Naive thymus-derived CD4-positive, alpha-beta T cell (primary cell): ENCODE measurements at places on chromosomes 6 and 20. TPM values are rescaled to one million over a fixed set of nuclear protein-coding genes. Genes with fewer than 3 reads are reported as not detected.

- no peaks in the 10 kb centered on the region for H3K27me3 ChIP-seq
- H3K4me1 ChIP-seq = no peaks in the 10 kb centered on the region
- H3K36me3 ChIP-seq = no peaks in the 10 kb centered on the region
- H3K4me3 ChIP-seq = no peak overlapping the region
- no peak overlapping the region for H3K27ac ChIP-seq
These were observed 173.4 kb upstream of the PMEPA1 start for GRCh38 chr20:57883224-57883623.

GRCh38 chr20:43910564-43910963 is 4.1 kb upstream of the TOX2 start:
- no peak overlapping the region for H3K27ac ChIP-seq
- DNase-seq = no peak
- H3K4me1 ChIP-seq = peaks cover 8% of the 10 kb centered on the region
- H3K36me3 ChIP-seq = no peaks in the 10 kb centered on the region

GRCh38 chr6:8181160-8181881 is 79.0 kb upstream of the EEF1E1 start:
- no peaks in the 10 kb centered on the region for H3K36me3 ChIP-seq
- H3K4me3 ChIP-seq = no peak overlapping the region
- no peaks in the 10 kb centered on the region for H3K27me3 ChIP-seq
- H3K27ac ChIP-seq = no peak overlapping the region
- no peaks in the 10 kb centered on the region for H3K4me1 ChIP-seq

GRCh38 chr6:161235776-161236633 is 37.9 kb downstream of the AGPAT4 start:
- H3K4me3 ChIP-seq = no peak overlapping the region
- H3K36me3 ChIP-seq = no peaks in the 10 kb centered on the region
- H3K27ac ChIP-seq = no peak overlapping the region
- H3K4me1 ChIP-seq = no peaks in the 10 kb centered on the region
- DNase-seq = no peak

DNA sequence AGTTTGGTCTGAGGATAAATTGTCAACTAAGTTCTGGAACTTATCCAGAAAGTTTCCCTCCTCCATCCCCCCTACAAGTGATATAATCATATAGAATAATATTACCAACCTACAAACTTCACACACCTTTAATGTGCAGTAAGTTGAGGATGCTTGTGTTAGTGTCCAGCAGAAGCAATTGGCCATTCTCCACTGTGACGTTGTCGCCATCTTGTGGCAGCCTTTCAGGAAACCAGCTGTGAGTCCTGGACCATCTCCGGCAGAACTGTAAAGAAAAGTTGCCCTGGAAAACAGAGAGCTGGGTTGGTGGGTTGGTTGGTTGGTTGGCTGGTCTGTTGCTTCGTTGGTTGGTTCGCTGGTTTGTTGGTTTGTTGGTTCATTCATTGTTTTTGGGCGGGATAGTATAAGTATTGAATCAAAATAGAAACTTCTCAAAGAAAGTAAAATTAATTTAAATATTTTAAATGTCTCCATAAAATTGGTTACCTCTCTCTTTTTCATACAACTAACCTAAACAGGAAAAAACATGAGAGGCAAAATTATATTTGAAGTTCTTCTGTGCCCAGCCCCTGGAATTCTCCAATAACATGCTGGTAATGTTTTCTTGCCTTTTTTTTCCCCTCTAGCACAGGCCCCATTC is 127.5 kb downstream of the PKHD1 start:
- H3K27ac ChIP-seq = no peak overlapping the region
- no peaks in the 10 kb centered on the region for H3K27me3 ChIP-seq
- DNase-seq = no peak
- no peaks in the 10 kb centered on the region for H3K36me3 ChIP-seq

DNA sequence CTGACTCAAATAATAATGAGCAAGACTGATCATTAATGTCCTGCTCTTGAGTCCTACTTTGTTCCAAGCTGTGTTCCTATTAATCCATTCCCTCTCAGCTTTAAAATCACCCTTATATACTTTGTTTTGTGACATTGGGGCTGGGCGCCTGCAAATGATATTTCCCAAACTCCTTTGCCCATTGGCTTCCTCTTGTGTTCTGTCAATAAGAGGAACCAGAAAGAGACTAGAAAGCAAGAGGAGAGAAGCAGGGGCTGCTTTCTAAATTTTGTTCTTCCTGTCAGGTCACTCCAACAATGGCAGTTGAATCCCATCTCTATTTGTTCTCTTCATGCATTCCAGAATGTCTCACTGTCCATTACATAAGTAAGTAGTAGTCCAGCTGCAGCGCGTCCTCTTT is 21.6 kb upstream of the TRIM27 start:
- peaks cover 22% of the 10 kb centered on the region for H3K4me1 ChIP-seq
- H3K27ac ChIP-seq = no peak overlapping the region
- H3K4me3 ChIP-seq = no peak overlapping the region
- H3K36me3 ChIP-seq = no peaks in the 10 kb centered on the region

GRCh38 chr20:53567379-53567917 is 26.2 kb downstream of the ZNF217 start:
- no peak overlapping the region for H3K27ac ChIP-seq
- peaks cover 16% of the 10 kb centered on the region for H3K4me1 ChIP-seq
- no peak overlapping the region for H3K4me3 ChIP-seq

DNA sequence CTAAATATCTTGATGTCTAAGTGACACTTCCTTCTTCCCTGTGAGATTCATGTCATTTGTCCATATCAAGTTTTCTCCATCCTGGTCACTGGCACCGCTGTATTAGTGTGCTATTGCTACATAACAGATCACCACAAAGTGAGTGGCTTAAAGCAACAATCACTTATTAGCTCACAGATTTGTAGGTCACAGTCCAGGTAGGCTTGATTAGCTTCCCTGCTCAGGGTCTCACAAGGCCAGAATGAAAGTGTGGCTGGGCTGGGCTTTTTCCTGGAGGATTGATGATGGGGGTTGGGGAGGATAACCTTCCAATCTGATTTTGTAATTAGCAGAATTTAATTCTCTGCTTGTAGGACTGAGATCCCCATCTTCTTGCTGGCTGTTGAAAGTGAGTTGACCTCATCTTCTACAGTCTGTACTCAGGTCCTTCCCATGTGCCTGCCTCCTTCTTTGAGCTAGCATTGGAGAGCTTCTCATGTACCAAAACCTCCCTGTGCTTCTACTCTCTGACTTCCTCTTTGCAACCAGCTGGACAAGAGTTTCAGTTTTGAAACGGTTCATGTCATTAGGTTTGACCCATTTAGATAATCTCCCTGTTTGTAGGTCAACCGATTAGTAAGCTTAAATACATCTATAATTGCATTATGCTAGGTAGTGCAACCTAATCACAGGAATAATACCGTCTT is 152.4 kb upstream of the MAN1A1 start:
- H3K4me3 ChIP-seq = no peak overlapping the region
- H3K27me3 ChIP-seq = no peaks in the 10 kb centered on the region
- H3K4me1 ChIP-seq = no peaks in the 10 kb centered on the region
- H3K36me3 ChIP-seq = no peaks in the 10 kb centered on the region
- H3K27ac ChIP-seq = no peak overlapping the region

DNA sequence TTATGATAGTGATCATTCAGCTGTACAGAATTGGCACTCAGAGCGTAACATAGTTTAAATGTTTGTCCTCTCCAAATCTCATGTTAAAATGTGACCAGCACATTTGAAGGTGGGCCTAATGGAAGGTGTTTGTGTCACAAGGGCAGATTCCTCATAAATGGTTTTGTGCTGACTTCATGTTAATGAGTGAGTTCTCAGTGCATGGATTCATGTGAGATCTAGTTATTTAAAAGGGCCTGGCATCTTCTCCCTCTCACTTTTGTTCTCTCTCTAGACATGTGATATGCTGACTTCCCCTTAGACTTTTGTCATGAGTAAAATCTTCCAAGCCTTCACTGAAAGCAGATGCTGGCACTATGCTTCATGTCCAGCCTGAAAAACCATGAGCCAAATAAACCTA is 452.4 kb upstream of the PTCHD4 start:
- H3K27me3 ChIP-seq = no peaks in the 10 kb centered on the region
- no peaks in the 10 kb centered on the region for H3K4me1 ChIP-seq
- H3K36me3 ChIP-seq = no peaks in the 10 kb centered on the region
- no peak overlapping the region for H3K4me3 ChIP-seq
- H3K27ac ChIP-seq = no peak overlapping the region

DNA sequence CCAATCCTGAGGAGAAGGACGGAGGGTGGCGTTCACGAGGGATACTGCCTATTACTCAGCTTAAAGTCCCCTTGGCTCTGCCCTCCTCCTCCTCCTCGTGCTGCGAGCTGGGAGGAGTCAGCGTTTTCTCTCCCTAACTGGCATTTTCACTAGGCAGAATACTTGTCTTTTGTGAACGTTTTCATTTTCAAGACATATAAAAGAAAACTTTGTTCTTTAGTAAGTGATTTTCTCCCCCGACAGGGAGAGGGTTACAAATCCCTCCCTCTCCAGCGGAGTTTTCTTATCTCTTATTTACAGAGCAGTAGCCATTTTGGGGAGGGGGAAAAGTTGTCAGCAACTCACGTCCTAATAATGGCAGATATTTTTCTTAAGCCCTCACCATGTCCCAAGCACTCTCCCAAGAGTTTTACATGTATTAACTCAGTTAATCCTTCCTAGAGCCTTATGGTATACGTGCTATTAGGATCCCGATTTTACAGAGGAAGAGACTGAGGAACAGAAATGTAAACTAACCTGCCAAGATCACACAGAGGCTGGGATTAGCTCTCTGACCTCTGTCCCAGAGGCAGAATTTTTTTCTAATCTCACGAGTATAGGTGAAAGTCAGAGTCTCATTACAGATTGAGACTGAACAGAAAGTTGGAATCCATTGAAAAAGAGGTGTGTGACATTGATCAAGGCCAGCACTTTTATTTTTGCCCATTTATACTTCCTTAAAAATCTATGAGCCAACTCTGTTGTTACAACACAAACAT is 30.0 kb upstream of the ZNF217 start:
- H3K27ac ChIP-seq = peak overlapping the region; percentile 74
- peaks cover 31% of the 10 kb centered on the region for H3K4me1 ChIP-seq
- no peaks in the 10 kb centered on the region for H3K27me3 ChIP-seq
- DNase-seq = no peak

GRCh38 chr6:108676555-108676954 is 115.8 kb downstream of the FOXO3 start:
- H3K4me3 ChIP-seq = no peak overlapping the region
- peaks cover 7% of the 10 kb centered on the region for H3K36me3 ChIP-seq
- no peak for DNase-seq
- H3K27me3 ChIP-seq = no peaks in the 10 kb centered on the region
- H3K4me1 ChIP-seq = no peaks in the 10 kb centered on the region

GRCh38 chr6:133641104-133641503 is 247.8 kb upstream of the TCF21 start:
- H3K4me1 ChIP-seq = no peaks in the 10 kb centered on the region
- DNase-seq = no peak
- no peak overlapping the region for H3K4me3 ChIP-seq
- no peaks in the 10 kb centered on the region for H3K27me3 ChIP-seq

DNA sequence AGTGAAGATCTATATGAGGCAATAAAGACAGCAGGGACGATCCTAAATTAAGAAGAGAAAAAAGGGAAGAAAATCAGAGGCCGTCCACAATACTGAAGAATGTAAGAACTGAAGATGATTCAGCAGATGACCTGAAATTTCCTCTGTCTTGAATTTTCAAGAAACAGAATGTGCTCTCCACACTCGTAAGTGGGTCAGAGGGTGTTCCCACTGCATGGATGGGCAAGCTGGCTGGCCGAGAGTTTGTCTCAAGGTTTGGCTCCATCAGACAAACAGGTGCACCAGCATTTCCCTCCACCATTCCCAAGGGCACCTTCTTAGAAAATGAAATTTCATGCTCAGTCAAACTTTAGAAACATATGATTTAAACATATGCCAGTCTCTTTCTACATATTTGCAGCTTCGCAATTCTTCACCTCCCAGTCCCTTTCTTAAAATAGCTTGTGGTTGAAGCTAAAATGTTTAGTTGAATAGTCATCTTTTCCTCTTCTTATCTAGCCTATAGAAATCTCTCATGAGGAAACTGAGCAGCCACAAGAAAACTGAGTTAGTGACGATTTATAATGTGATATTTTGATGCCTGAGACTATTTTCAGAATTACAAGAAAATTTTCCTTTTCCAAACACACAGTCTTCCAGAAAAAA is 576.4 kb downstream of the PRKN start:
- H3K36me3 ChIP-seq = no peaks in the 10 kb centered on the region
- H3K27ac ChIP-seq = no peak overlapping the region
- no peaks in the 10 kb centered on the region for H3K27me3 ChIP-seq
- H3K4me1 ChIP-seq = no peaks in the 10 kb centered on the region
- no peak overlapping the region for H3K4me3 ChIP-seq

Gene ADGRB3
- not detected in 2 replicates for total RNA-seq

Gene EYS
- not detected for total RNA-seq

Gene SLC22A2
- total RNA-seq = not detected

Gene RFX6
- total RNA-seq = not detected

Gene RIPPLY2
- total RNA-seq = not detected
